ENCODE measurements at places on chromosomes 13 and 19. TPM values are rescaled to one million over a fixed set of nuclear protein-coding genes. Genes with fewer than 3 reads are reported as not detected.

The LILRA1 gene
- total RNA-seq: not detected

The ALOX5AP gene
- not detected for total RNA-seq

The SULT2B1 gene
- 0.33 TPM for total RNA-seq

The ZIM2 gene
- total RNA-seq: not detected

The ZIK1 gene
- 8.0 TPM for total RNA-seq

The ELL gene
- 8.6 TPM for total RNA-seq

The LIM2 gene
- not detected for total RNA-seq

The RGL3 gene
- 1.1 TPM for total RNA-seq

The ZNF471 gene
- total RNA-seq: 3.1 TPM

The FGF22 gene
- total RNA-seq: not detected

The B3GNT8 gene
- total RNA-seq: 0.33 TPM

The ITGBL1 gene
- total RNA-seq: 0.73 TPM

The KLK2 gene
- not detected for total RNA-seq

The SLC10A2 gene
- not detected for total RNA-seq

The CABP5 gene
- total RNA-seq: not detected

The GSK3A gene
- 21.8 TPM for total RNA-seq

The FARSA gene
- 77.4 TPM for total RNA-seq

The KIR2DL1 gene
- not detected for total RNA-seq

The BEST2 gene
- not detected for total RNA-seq

The KIR2DL4 gene
- total RNA-seq: not detected

The RASIP1 gene
- total RNA-seq: 3.0 TPM

The IL12RB1 gene
- total RNA-seq: 0.31 TPM

The SIGLEC10 gene
- not detected for total RNA-seq

The DAND5 gene
- not detected for total RNA-seq

The ADGRL1 gene
- 4.9 TPM for total RNA-seq

The IZUMO4 gene
- total RNA-seq: not detected

The CLEC17A gene
- total RNA-seq: not detected

The KLF16 gene
- 8.6 TPM for total RNA-seq

The FAM83E gene
- total RNA-seq: not detected

The SLAIN1 gene
- 159 TPM for total RNA-seq

The PET100 gene
- total RNA-seq: 19.0 TPM

The ZNF865 gene
- 1.4 TPM for total RNA-seq

The PABPC3 gene
- total RNA-seq: under 0.01 TPM

The MAST1 gene
- total RNA-seq: 2.1 TPM

The F10 gene
- total RNA-seq: 0.33 TPM

The XRCC1 gene
- total RNA-seq: 21.8 TPM

The ZNF208 gene
- total RNA-seq: not detected

The ZNF709 gene
- total RNA-seq: 1.7 TPM

The ZNF99 gene
- total RNA-seq: not detected

The CRX gene
- not detected for total RNA-seq

The ZNF135 gene
- 3.4 TPM for total RNA-seq

The ZNF613 gene
- 8.0 TPM for total RNA-seq

The IRF2BP1 gene
- total RNA-seq: 31.0 TPM

The CLC gene
- total RNA-seq: not detected

The ZNF253 gene
- total RNA-seq: 13.0 TPM

The KANK3 gene
- under 0.01 TPM for total RNA-seq

The CALR3 gene
- total RNA-seq: not detected

The GJB2 gene
- total RNA-seq: 0.34 TPM

The MEIOSIN gene
- total RNA-seq: not detected

The SIGLECL1 gene
- not detected for total RNA-seq

The OR4F17 gene
- not detected for total RNA-seq

The SHISA2 gene
- total RNA-seq: 5.7 TPM

The NR1H2 gene
- 88.9 TPM for total RNA-seq

The FXYD5 gene
- 20.7 TPM for total RNA-seq

The ANKRD24 gene
- 0.62 TPM for total RNA-seq
